Stimulated activated CD8-positive, alpha-beta memory T cell treated with anti-CD3 and anti-CD28 coated beads, Interleukin-7, amount 100 ng/mL, for 1 hour (primary cell): ENCODE measurements at places on chromosomes 2 and 18.

DNA sequence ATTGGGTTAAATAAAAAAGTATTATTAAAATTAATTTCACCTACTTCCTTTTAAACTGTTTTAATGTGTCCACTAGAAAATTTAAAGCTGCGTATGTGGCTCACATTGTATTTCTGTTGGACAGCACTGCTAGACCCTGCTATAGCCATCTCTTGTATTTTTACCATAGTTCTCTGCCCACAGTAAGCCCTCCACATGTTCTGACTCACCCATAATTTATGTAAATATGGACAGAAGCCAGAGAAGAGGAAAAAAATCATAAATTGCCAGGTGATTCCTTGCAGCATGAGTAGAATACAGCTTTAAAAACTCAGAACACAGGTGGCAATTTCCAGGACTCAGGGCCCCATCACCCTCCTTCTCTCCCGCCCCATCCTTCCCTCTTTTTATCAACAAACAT, 142.4 kb upstream of the MEX3C start:
- DNase-seq, result no peak

GRCh38 chr2:20304411-20304810, 46.2 kb downstream of the PUM2 start:
- DNase-seq, result no peak

DNA sequence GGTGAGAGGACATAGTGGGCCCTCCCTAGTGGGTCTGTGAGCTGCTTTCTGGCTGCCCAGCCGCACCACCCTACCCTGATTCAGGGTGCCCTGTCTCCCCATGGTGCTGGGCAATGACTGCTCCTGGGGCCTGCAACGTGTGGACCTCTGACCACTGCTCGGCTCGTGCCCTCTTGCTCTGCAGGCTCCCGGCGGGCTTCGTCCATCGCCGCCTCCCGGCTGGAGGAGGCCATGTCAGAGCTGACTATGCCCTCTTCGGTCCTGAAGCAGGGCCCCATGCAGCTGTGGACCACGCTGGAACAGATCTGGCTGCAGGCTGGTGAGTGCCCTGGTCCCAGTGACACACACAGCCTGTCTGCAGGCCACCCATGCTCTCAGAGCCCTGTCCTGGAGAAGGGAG, 103.5 kb downstream of the STPG4 start:
- no peak for DNase-seq

DNA sequence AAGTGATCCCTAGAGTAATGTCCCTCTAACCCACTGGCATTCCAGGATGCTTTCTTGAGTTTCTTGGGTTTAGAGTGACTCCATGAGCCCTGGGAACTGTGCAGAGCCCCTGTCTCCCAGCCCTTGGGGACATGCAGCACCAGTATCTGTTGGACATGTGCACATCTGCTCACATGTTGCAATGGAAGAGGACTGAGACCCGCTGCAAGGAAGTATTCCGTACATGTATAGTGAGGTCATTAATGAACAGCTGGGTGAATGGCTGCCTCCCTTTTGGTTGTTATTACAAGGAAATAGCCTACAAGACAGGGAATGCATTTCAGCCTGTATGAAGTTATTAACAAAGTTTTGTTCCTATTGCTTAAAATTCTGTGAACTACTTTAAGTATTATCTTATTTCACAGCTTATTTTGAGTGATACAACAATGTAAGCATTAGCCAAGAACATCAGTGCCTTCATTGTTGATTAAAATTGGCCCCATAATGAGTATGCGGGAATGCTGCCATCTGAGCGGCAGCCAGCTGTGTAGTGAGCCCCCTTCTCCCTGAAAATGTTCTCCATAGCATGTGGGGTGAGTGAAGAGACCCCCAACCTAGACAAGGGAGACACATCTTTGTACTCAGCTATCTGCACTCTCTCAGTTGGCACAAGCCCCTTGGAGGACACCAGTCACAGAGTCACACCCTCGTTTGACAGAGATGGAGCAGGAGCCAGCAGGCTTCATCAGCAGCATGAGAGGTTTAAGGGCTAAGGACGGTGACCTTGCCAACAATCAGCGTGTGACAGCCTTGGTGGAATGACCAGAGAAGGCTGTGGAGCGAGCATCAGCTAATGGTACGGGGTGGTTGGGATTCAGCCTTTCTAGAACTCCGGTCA, 87.4 kb downstream of the FAM210A start:
- no peak for DNase-seq

GRCh38 chr2:70226781-70227180, 21.6 kb downstream of the TIA1 start:
- DNase-seq, result no peak

- no peak for DNase-seq
Observed at GRCh38 chr2:190986221-190986953, 27.6 kb downstream of the STAT1 start.

GRCh38 chr18:2715990-2716389, 60.5 kb downstream of the SMCHD1 start:
- no peak for DNase-seq

GRCh38 chr2:120893811-120894584, 158.3 kb downstream of the GLI2 start:
- no peak for DNase-seq

DNA sequence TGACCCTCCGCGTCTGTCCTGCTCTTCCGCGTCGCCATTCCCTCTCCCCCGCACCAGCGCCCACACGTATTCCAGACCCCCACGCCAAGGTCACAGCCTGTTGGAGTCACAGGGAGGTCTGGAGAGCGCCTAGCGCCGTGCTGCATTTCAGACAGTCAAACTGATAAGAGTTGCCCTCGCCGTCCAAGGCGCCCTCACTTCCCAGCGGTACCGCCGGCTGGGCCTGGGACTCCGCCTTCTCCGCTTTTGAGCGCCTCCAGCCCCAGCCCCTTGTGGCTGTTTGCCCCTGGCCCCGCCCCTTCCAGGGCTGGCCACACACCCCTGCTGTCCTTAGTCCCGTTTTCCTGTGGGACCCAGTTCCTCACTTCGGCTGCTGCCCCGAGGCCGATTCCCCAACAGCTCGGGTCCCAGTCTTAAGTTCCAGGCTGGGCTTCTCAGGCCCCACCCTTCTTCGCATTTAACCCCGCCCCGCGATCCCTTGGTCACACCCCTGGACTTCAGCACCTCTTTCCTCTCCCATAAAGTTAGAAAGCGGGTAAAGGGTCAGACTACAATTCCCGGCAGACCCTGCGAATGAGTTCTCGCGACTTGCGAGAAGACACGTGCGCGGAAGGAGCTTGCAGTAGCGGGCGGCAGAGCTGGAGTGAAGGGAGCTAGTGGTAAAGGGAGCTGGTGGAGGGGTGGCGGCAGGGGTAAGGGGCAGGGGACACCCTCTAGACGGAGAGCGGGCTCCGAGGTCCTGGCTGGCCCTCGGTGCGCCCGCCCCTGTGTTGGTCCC, at the start of gene GMPPA:
Gene GMPPA, plus strand, starts transcription at position 612 of the 778 bp plus-strand sequence. CDS start 1,085 bp downstream, outside the sequence.
- peak; percentile 81 for DNase-seq

DNA sequence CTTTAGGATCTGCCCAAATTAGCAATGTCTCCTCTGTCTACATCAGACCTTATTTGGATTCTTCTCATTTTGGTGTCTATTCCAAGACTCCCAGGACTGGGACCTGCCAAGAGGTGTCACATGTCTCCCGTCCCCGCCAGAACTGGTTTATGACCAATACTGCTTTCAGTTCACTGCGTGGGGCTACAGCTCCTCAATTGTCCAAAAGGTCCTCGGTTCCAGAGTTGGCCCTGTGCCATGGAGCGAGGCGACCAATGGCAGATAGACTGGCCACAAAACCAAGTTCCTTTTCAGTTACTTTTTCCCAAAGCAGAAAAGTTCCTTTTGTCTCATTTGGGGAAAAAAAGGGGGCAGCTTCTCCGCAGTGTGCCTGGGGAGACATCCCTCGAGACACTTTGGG, 144.1 kb upstream of the ZNF236 start:
- DNase-seq, result no peak

- DNase-seq, result no peak
Observed at GRCh38 chr2:210517264-210517663, 39.1 kb upstream of the CPS1 start.

- DNase-seq, result no peak
Observed at GRCh38 chr2:55590810-55591440, 26.5 kb downstream of the PPP4R3B start.

GRCh38 chr18:59715966-59716369, 18.7 kb upstream of the CCBE1 start:
- no peak for DNase-seq

DNA sequence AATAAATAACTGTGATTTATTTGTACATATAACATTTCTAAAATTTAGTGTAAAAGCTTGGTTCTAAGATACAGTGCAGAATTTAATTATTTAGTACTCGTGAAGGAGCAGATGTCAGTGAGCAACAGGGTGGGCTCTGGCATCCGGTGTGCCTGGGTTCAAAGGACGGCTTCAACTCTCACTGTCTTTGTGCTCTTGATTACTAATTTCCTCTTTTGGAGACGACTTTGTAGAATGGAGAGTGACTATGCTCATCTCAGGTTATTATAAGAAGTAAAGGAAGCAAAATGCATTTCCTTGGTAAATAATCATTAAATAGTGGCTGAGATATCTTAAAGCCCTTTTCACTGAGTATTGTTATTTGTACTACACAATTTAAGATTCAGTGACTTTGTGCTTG, 271.7 kb downstream of the ASXL3 start:
- no peak for DNase-seq

- DNase-seq, result no peak
Observed at GRCh38 chr18:39238981-39239660, 1673.5 kb upstream of the CELF4 start.

DNA sequence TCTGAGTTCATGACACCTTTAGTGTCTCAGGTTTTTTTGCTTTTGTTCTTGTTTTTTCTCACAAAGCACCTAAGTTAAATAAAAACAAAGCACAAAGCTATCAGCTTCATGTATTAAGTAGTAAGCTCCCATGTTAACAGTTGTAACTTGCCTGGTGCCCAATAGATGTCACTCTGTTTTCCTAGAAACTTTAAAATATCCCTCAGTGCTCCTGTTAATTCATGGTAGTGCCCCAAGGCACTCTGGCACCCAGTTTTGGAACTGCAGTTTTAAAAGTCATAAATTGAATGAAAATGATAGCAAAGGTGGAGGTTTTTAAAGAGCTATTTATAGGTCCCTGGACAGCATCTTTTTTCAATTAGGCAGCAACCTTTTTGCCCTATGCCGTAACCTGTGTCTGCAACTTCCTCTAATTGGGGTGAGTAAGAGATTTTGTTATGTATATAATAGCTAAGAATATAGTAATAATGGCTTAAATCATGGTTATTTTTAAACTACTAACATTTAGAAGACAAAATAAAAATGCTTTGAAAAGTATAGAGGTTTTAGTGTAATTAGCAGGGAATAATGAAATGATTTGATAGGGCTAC, 555.0 kb upstream of the TMEFF2 start:
- no peak for DNase-seq

DNA sequence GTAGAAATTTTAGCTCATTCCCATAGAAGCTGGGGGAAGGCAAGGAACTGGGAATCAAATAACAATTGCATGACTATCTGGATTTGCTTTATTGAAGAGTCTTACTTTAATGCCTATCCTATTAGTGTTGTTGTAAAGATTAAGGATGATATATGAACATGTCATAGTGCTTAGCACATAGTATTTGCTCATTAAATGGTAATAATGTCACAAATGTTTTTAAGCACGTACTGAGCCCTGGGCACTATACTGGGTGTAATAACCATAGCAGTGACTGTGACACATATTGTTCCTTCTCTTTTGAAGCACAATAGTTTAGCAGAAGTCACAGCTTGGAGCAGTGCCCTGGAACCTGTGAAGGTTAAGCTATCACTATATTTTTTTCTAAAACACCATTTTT, 47.2 kb upstream of the DTNB start:
- no peak for DNase-seq

- DNase-seq, result no peak
Observed at GRCh38 chr2:236472720-236473495, 96.7 kb upstream of the ACKR3 start.

- no peak for DNase-seq
Observed at GRCh38 chr18:38933910-38934510, 1368.4 kb upstream of the CELF4 start.

GRCh38 chr2:33372940-33373553, 103.4 kb upstream of the RASGRP3 start:
- DNase-seq, result no peak

GRCh38 chr2:83630351-83630750, 828.7 kb downstream of the SUCLG1 start:
- no peak for DNase-seq
